Effector CD4-positive, alpha-beta T cell (primary cell): ENCODE measurements at places on chromosomes 6 and 20.

- no peak for DNase-seq
These were observed 21.6 kb upstream of the FBXO30 start for GRCh38 chr6:145836170-145836569.

DNA sequence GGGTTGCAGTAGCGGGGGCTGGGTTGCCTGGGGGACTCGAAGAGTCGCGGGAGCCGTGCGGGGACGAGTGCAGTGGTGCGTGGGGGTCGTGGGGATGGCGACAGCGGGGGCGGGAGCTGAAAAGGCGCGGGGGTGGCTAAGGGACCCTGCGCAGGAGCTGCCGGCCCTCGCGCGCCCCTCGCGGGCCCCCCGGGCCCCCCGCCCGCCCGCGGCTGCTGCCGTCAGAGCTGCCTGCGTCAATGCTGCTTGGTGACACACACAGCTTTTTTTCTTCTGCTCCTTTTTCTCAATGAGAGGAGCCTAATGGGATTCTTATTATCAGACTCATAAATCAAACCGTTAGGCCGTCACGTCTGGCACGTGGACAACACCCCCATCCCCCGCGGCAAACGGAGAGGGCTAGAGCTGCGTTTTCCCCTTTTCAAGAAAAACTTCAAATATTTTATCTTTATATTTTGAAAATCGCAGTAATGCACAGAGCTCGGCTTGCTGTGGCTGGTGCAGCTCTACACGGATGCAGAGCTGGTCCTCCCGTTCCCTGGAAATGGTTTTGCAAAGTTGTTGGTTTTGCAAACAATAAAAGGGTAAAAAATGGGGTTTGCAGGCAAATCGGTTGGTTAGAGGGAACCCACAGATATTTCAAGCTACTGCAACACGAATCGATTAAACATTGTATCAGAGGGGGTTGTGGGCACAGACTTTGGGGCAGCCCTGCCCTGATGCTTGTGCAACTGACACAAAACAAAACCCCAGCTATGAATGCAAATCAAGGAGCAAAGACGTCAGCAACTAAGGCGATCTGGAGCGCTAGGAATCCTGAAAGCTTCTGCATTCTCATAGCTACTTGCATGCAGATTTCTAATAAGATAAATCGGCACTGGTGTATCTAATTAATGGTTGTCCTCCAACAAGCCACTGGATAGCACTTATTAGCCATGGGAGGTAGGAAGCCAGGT, 161.4 kb downstream of the TBXT start:
- DNase-seq: no peak

GRCh38 chr20:18571578-18571977, 4.3 kb downstream of the SMIM26 start:
- DNase-seq: no peak

GRCh38 chr6:38177882-38178583, 358.5 kb downstream of the ZFAND3 start:
- DNase-seq: no peak

DNA sequence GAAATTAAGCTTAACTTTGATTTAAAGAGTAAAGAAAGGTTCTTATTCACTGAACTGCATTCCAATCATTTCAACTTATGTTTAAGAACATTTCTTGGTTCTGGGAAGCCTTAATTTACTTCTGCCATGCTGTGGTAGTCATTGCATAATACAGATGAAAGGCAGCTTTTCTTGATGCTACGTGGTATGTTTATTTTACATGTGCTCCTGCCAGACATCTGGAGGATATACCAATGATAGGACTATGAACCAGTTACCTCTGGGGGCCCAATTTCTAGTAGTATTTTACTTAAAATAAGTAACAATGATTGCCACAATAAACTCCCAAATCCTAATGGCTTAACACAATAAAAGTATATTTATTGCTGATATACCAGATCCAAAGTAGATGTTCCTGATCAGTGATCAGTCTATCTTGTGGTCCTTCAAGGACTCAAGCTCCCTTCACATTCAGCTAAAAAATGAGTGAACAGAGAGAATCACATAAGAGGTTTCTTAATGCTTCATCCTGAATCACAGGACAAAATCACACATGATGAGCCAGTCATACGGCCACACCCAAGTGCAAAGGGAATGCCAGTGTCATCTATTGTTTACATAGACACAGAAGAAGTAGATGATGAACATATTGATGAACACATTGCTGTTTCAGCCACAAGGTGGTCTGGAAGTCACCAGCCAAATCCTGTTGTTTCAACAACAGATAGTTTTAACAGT, 56.5 kb upstream of the CCN2 start:
- DNase-seq: no peak

DNA sequence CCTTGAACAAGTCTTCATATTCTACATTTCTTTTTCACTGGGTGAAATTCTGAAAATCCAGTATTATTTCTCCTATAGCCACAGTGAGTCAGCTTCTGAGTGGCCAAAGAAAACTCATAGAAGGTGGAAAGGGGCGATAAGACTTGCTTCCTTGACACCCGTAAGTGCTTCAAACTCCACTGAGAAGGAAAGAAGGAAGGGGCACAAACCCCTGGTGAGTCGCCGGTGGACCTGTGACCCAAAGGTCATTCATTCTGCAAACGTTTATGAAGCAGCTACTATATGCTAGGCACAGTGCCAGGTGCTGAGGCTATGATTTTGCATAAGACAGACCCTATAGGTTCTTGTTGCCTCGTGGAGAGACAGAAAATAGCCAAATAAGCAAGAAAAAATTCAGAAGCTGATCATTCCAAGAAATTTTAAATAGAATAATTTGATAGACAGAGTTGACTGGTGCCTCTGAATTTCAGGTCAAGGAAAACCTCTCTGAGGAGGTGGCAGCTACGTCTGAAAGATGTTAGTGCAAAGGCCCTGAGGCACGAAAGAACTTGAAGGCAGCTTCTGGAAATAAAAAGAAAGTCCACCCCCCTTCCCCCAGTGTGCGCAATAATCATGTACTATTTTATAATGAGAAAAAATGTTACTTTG, 118.2 kb downstream of the CD24 start:
- no peak for DNase-seq

- DNase-seq: no peak
These were observed 649.7 kb upstream of the CHD6 start for GRCh38 chr20:42267793-42268384.

DNA sequence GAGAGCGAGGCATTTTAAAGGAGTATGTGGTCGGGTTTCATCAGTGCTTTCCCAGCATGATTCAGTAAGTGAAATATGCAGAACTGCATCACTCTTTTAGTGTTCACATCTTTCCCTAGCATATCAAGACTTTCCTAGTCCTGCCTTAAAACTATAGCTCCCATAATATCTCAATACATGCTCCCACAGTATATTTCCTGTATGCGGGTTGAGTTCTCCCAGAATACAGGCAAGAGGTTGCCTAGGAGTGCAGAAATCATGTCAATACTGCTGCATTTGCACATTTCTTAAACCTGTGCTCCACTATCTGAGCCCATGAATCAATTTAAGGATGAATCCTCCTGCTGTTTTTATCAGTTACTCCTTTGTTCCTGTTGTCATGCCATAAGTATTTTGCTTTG, 386.6 kb upstream of the SLC35B3 start:
- DNase-seq: no peak

DNA sequence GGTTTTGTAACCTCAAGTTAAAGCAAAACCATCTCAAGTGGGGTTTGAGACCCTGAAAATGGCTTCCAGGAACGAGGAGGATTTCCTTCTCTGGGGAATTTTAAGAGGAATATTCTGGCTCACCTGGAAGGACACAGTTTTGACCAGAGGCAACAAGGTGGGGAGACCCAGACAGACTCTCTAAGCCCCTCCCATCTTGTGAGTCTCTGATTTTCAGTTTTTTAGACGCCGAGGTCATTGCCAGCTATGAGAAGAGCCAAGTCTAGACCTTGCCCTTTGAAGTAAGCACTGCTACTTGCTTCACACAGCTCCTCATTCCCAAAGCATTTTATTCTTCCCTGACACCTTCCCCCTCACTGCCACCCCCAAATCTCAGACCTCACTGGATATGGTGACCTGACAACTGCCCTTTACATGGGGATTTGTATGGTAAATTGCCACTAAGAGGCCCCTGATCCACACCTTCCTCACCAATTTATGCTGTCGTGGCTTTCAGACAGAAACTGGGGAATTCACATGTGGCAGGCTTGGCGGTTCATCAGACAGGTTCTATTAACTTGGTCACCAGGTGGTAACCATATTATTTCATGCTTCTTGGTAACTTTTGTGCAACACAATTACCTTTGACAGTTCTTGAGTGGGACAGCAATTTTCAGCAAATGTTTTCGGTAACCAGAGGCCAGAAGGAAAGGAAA, 116.2 kb downstream of the ISM1 start:
- DNase-seq: no peak

DNA sequence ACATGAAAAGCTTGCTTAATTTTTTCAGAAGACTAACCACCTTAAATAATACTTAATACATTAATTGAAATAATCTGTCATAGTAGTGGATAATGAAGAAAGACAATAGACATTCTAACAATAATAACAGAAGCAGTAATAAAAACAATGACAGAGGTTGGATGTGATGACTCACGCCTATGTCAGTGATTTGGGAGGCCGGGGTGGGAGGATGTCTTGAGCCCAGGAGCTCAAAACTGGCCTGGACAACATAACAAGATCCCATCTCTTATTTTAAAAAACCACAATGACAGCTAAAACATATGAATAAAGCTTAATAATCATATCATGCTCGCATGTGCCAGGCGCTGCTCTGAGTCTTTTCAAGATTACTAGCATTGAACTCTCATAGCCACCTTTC, 105.5 kb downstream of the IPCEF1 start:
- no peak for DNase-seq

- no peak for DNase-seq
These were observed 37.2 kb upstream of the HACE1 start for GRCh38 chr6:104896914-104897313.

GRCh38 chr20:5621305-5621704, 128.9 kb upstream of the SHLD1 start:
- no peak for DNase-seq

GRCh38 chr20:61320691-61321425, 68.8 kb downstream of the CDH4 start:
- no peak for DNase-seq

GRCh38 chr20:50388733-50389437, 121.3 kb upstream of the PTPN1 start:
- DNase-seq: no peak

DNA sequence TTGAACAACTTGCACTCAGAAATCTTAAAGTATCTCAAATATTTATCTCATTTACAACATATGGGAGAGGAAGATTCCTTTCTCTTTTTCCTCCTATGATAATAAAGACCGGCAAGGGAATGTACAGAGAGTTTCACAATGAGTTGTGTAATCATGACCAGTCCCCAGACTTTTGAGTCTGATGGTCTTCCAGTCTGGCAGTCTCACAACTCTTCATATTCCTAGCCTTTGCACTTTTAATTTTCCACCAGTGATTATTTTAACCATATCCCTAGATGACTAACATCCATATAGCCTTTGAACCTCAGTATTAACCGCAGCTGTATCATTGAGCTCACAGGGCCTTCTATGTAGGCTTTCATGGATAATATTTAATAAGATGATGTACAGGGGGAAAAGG, 278.5 kb downstream of the KHDC1L start:
- no peak for DNase-seq

DNA sequence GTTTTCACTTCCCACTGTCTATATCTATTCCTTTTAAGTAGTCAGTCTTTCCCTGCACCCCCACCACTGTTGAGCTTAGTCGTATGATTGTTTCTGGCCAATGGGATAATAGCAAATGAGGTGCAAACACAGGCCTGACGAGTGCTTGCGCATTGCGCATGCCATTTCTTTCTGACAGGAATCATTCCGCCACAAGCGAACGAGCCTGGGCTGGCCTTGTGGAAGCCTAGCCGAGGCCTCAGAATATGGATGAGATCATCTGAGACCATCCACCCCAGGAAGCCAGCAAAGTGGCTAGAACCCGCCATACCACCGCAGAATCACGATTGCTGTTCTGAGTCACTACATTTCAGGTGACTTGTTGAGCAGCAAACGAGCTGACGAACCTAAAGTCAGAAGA, 52.2 kb upstream of the PRL start:
- DNase-seq: no peak

GRCh38 chr20:562232-562897, 18.8 kb upstream of the CSNK2A1 start:
- DNase-seq: no peak

- no peak for DNase-seq
These were observed 255.1 kb downstream of the CDH26 start for GRCh38 chr20:60213126-60213893.

GRCh38 chr6:62615366-62616015, 329.5 kb upstream of the KHDRBS2 start:
- DNase-seq: no peak

GRCh38 chr6:43807228-43808061, 37.4 kb downstream of the VEGFA start:
- DNase-seq: no peak

- DNase-seq: no peak
These were observed 54.8 kb upstream of the MBOAT1 start for GRCh38 chr6:20266851-20267608.

- no peak for DNase-seq
These were observed 433.5 kb downstream of the PRKN start for GRCh38 chr6:162294029-162294428.

DNA sequence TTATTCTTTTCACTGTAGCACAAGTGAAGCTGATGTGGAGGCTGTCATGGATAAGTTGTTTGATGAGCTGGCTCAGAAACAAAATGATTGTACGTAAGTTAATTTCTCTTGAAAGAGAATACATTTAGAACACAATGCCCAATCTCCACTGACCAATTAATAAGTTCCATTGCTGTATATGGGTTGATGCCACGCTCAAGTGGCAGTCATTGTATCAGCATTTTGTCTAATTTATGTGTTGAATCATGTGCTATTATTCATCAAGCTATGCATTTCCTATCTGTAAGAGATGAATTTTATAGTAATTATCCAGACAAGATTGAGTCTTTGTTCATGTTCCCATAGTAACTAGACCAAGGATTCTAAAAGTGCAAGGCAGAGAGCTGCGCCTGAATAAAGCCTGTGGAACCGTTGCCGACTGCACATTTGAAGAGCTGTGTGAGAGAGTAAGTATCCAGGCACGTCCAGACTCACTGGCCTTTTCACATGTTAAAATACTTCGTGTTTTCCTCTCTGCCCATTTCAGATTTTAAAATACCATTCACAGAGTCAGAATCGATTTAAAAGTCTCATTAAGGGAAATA, 83.8 kb upstream of the FOXO3 start:
- no peak for DNase-seq

DNA sequence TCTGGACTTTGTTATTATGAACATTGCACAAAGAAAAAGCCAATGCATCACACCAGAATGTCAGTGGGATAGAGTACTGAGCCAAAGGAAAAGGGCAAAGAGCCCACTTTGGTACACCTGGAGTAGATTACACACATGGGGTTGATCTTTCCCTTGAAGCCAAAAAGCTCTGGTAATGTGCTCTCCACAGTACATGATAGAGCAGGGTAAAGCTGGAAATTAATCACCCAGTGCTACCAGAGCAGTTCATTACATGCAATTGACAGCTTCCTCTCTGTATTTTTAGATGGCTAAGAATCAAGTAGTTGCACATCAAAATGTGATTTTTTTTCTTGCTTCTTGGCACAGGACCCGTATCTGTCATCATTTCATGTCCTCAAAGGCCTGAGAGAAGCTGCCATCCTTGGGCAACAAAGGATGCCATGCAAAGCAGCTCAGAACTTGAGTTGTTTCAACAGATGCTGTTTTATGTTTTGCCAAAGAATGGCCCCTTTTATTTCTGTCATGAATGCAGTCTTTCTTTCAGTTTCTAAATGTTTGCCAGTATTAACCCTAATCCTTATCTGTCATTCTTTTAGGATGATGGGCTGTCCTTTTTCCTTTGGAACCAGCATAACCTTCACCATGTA, 88.1 kb downstream of the HDGFL1 start:
- DNase-seq: no peak
